GM04504 (cell line): ENCODE measurements at places on chromosomes 1 and 21.

DNA sequence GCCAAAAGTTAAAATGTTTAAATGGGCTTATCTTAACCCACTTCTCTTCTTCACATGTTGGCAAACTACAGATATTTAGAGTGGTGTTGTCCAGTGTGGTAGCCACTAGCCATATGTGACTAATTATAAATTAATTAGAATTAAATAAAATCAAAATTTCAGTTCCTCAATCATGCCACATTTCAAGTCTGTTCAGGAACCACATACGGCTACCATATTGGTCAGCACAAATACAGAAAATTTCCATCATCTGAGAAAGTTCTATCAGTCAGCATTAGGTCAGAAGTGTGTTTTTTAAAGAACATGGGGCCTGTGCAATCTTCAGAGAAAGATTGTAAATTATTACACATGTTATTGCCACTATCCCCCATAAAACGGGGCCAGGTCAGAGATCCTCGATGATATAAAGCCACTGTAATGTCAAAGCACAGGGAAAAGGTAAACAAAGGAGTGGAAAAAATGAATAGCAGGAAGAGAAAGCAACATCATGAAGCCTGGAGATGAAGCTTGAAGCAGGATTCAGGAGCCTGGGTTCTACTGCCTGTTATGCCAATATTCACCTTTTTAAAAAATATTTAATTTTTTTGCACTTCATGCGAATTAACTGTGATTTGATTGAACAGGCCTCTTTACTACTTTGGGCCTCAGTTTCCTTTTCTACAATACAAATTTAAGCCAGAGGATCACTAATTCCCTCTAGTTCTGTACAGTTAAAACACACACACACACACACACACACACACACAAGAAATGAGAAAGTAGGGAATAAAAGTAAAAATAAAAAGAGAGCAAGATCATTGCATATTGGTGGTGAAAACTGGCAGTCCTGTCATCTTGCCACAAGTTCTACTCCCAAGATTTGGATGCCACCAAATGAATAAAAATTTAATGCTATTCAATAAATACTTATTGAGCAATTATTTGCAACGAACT, 2.3 kb downstream of the RSBN1 start:
- peak; percentile 20 for DNase-seq

DNA sequence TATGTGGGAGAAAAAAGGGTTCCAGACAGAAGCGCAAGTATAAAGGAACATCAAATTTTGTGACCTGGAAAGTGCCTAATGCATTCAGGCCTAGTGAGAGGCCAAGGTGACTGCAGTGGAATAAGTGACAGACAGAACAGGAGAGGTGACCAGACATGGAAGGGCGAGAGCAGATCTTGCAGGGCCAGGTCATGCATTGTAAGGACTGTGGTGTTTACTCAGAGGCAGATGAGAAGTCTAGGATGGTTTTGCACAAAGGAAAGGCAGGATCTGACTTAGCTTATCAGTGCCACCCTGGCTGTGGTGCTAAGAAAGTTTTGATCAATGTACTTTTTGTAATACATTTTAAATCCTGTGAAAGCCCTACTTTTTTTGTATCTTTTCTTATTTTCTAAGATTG, 34.1 kb upstream of the AHCYL1 start:
- DNase-seq, result no peak

DNA sequence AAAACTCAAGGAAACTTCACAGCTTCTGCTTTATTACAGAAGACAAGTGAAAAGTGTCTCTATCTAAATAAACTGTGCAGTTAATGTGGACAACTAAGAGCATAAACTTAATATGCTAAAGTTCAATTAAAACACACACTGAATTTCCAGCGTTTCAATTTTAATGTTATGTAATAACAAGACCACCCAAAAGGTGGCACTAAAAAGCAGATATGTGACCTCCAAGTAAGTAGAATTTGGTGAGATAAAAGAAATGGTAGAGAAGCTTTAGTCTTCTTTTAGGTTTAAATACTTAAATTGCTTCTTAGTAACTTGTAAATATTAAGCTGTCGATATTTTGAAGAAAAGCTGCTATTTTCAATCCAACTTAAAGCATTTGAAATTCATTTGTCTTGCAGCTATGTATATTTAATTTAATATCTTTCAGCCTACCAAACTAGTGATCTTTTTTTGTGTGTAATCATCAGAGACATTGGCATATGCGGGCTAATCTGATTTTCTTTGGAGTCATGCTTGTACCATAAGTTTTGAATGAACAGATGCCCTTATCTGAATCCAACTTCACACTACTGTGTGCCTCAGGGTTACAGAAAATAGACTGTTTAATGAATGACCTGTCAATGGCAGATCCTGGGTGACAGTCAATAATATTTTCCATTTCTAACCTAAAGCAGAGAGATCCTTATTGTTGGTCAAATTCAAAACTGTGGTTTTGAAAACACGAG, 36.5 kb upstream of the ADAMTS1 start:
- no peak for DNase-seq

- DNase-seq, result no peak
Observed at GRCh38 chr1:232788235-232788872, 16.9 kb upstream of the MAP10 start.

- DNase-seq, result no peak
Observed at GRCh38 chr1:229148041-229148671, 122.8 kb upstream of the RAB4A start.

DNA sequence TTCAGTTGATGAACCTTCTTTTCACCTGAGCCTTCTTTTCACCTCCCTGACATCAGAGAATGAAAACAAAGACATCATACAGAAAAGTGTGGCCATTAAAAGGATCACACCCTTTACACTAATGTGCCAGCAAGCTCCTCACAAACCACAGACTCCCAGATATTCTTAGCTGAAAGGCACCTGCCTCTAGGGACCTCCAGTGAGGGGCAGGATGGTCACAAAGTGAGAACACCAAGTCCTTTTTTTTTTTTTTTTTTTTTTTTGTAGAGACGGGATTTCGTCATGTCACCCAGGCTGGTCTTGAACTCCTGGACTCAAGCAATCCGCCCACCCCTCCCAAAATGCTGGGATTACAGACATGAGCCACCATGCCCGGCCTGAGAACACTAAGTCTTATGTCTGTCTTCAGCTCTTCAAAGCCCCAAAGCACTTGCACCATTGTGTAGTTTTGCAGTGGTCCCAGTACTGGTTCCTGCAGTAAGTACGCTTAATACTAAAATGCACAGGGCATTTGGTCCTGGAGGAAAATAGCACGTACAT, 58.2 kb upstream of the LBR start:
- DNase-seq, result no peak

- peak; percentile 26 for DNase-seq
Observed at GRCh38 chr1:19504796-19505692, 19.7 kb upstream of the CAPZB start.

DNA sequence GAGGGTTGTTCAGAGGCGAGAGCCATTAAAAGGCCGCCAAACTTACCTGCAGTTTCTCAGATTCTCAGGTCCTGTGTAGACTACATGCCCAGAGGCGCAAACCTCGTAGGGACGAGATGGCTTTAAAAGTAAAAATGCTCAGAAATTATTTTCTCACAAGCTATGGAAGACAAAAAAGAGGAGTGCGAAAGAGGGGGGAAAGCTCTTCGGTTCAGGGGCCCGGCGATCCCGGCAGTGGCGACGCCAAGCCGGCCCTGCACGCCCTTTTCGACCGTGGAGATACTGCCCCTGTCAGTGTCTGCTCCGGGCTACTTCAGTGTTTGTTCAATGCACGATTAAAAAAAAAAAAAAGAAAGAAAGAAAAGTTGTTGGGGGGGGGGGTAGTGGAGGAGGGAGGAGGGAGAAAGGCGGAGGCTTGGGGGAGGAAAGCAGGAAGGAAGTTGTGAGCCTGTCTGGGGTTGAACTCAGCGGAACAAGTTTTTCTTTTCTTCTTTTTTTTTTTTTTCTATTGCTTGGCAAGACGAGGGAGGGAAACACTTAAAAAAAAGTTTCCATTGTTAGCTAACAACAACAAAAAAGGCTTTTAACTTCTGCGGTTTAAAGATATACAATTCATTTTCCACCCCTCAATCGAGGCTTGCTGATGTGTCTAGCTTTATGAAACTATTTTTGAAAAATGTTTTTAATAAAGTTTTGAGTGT, at the start of gene ITPKB:
Gene ITPKB, minus strand, starts transcription at position 288 of the 701 bp plus-strand sequence. CDS start 1,824 bp downstream, outside the sequence.
- DNase-seq, result no peak
